NCI-H526 treated with DMSO at 0.1 percent for 48 hours (cell line): ENCODE measurements at places on chromosomes 3 and 15.

DNA sequence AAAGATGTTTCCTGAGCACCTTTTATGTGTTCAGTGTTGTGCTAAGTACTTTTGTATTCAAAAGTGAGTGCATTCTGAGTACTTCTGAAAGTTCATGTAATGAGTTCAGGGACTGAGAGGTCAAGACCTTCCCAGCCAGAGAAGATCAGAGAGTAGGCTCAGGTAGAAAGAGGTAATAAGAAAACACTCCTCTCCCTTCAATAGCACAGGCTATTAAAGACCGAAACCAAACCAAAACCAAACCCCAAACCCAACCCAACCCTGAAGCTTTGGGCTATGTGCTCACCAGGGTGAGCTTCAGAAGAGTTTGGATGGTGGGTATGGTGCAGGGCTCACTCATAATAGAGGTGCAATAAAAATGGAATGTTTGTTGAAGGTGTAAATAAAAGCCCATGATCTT is 76.7 kb upstream of the FAM3D start:
- no peak for DNase-seq

DNA sequence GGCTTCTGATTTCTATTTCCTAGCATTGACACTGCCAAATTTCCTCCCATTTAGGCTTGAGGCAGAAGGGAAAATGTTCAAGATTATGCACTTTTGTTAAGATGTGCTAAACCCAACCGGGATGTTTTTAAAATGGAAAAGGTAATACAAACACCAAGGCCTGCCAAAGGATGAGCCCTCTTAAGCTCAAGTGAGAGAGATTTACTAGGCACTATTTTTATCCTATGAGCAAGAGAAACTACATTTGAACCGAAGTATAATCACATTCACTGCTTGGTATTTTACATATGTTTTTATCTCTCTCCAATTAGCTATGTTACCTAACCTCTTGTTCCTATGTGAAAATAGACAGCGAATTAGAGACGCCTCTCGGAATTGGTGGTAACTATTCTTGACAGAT is 295.8 kb downstream of the GABRB3 start:
- DNase-seq = no peak

- no peak for DNase-seq
These were observed 17.1 kb downstream of the RTP4 start for GRCh38 chr3:187385296-187385695.

DNA sequence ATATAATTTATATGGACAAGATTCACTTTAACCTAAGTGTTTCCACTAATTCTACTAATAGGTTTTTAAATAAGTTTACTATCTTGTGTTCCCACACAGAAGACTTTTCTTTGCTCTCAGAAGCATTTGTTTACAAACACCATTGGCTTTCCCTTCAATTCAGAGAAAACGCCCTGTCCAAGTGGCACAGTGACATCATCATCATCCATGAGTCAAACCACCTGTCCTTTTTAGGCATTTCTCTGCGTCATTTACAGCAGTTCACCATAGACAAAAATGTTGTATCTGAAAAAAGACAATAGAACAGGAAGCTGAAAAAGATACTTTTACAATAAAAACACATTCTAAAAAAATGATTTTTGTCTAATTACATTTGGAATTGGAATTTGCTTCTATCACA is 9.3 kb upstream of the BCL2L10 start:
- no peak for DNase-seq

- no peak for DNase-seq
These were observed 29.7 kb upstream of the KLF13 start for GRCh38 chr15:31296646-31297574.

DNA sequence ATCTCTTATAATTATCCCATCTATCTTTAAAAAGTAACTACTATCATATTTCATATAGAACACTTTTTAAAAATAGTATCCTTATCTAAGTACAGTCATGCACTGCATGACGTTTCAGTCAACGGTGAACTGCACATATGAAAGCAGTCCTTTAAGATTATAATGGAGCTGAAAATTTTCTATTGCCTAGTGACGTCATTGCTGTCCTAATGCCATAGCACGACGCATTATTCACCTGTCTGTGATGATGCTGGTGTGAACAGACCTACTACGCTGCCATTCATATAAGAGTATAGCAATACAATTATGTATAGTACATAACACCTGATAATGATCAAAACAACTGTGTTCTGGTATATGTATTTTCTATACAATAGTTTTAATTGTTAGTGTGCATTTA is 225.0 kb downstream of the SOX2 start:
- DNase-seq = no peak

- no peak for DNase-seq
These were observed 507 bp upstream of the MRPL3 start for GRCh38 chr3:131503320-131503635.

GRCh38 chr3:120048355-120049041 is 45.7 kb downstream of the GSK3B start:
- no peak for DNase-seq

DNA sequence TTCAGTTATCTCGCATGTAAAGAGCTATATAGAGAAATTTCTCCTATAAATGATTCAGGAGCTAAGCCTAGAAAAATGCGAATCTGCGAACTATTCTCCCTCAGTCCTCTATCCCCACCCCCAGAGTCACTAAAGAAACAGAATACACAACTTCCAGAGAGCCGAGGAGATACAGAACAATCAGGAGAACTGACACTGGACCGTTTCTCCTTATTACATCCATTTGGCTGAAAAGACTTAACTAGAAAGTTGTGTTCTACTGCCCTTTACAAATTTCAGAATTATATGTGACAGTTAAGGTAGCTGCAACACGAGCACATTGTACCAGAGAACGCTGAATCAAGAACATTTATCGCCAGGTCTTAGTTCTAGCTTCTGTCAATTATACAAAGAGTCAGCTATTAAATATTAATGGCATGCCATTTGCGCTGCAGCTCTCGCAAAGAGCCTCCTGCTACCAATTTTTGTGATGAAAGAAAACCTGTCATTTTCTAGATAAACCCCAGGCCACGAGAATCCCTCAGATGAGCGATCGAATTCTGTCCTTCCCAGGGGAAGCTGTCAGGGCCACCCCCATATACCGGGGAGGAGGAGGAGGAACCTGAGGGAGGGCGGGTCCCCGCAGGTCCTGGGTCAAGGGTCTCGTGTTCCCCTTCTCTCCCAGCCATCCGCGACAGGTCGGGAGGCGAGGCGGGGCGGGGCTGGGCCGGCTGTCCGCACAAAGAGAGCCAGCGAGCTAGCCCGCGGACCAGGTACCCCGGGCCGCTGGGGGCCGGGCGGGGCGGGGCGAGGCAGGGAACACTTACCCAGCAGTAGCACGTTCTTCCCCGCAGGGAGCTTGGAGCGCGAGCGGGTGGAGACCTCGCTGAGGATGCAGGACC is 878 bp downstream of the DYNC1LI1 start:
- peak; percentile 48 for DNase-seq

DNA sequence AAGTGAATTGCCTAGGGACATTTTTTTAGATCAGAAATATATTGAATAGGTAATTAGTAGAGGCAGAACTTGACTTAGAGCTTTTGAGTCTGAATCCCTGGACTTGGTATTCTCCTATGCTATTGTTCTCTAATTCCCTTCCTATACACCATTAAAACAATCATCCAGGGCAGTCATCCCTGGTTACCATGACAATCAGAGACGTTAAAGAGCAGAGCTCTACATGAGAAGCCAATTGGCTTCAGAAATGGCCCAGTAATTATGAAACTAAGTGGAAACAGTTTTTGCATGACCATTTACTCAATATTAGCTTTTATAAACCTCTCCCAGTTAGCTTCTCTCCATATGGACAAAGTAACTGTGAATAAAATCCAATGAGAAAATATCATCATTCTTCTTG is 182.1 kb upstream of the TP63 start:
- DNase-seq = no peak

DNA sequence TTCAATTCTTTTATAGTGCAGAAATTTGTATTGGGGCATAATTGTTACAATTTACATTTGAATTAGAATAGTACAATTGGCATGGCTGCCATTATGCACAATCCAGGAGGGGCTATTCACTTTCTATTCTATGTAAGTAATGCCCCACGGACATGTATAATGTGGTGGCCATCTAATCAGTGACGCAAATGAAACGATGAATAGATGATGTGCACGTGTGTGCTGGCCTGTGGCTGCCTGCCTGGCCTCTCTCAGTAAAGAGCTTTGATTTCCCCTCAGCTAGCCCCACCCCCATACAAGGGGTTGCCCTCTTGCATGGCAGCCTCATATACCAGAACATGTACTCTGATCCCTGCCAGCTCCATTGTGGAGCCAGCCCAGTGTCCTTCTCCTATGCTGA is 86.5 kb downstream of the BOC start:
- no peak for DNase-seq

GRCh38 chr15:91854639-91854990 is 1.1 kb downstream of the SLCO3A1 start:
- DNase-seq = peak; percentile 56

DNA sequence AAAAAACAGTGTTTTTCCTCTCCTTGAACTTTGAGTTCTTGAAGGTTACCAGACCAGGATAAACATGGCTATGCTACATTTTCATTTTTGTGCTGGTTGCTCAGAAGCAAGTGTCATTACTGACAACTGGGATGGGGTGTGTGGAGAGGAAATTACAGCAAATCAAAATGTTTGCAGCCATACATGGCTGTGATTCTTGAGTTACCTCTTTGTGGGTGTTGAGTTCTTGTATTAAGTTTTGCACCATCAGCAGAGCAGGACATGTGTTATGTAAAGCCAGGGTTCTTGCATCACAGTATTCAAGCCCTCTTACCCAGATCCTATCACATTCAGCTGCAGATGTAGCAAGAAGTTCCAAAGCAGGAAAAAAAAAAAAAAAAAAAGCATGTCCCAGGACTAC is 53.9 kb upstream of the ATOSA start:
- no peak for DNase-seq

GRCh38 chr3:50605901-50606326 is 5.7 kb downstream of the CISH start:
- DNase-seq = no peak

GRCh38 chr3:39186692-39187151 is 5.7 kb downstream of the XIRP1 start:
- DNase-seq = no peak

DNA sequence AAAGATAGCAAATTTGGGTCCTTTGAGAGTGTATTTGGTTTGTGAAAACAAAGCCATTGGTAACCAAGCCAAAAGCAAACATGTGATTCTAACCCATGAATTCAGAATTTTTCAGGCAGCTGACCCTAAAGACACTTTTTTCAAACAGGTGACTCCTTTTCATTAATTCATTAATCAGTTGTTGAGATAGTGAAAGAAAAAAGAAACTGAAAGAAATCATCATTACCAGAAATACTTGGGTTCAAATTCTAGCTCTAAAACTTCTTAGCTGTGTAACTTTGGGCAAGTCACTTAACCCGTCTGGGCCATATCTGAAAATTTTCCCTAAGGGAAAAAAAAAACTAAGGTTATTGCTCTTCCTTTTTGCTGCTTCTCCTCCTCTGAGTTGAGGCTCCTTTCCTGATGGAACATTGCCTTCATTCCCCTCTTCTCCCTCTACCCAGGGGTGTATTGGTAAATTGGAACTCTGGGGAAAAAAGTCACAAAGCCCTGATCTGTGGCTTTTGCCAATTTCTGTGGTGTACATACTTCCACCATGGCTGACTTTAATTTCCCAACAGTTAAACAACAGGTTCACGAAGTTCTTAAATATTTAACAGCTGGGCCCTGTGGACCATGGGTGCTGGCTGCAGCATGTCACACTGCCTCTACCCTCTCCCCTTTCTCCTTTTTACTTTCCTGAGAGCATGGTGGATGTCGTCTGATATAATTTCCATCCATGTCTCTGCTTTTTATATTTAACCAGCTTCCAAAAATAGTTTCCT is 120.3 kb downstream of the ASB7 start:
- DNase-seq = no peak

DNA sequence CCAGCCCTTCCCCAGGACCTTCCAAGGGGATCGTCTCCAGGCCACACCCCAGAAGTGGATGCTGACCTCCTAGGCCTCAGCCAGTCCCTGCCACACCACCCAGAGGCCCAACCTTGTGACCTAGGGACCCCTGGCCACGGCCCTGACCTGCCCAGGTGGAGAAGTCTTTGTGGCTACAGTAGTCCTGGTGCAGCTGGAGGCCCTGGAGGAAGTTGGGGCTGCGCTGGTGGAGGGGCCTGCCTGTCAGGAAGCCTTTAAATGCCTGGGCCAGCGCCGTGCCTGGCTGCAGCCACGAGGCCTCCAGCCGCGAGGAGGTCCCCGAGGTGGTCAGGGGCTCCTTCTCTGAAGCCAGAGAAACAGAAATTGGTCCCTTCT is 23.4 kb downstream of the PLA2G4D start:
- no peak for DNase-seq

DNA sequence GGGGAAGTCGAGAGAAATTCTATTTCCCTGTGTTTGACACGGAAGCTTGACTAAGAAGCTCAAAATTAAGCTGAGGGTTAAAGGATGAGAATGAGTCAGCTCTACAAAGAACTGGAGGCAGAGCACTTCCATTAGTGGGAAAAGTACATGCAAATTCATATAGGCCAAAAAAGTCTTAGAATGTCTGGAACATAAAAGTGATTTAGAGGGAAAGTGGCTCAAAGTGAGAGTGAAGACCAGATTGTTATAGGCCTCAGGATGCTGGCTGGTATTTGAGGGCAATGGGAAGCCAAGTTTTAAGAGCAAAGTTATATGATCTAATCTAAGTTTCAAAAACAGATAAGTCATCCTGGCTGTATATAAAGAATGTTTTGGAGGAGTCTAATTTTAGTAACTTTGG is 857.3 kb downstream of the NAALADL2 start:
- DNase-seq = no peak

DNA sequence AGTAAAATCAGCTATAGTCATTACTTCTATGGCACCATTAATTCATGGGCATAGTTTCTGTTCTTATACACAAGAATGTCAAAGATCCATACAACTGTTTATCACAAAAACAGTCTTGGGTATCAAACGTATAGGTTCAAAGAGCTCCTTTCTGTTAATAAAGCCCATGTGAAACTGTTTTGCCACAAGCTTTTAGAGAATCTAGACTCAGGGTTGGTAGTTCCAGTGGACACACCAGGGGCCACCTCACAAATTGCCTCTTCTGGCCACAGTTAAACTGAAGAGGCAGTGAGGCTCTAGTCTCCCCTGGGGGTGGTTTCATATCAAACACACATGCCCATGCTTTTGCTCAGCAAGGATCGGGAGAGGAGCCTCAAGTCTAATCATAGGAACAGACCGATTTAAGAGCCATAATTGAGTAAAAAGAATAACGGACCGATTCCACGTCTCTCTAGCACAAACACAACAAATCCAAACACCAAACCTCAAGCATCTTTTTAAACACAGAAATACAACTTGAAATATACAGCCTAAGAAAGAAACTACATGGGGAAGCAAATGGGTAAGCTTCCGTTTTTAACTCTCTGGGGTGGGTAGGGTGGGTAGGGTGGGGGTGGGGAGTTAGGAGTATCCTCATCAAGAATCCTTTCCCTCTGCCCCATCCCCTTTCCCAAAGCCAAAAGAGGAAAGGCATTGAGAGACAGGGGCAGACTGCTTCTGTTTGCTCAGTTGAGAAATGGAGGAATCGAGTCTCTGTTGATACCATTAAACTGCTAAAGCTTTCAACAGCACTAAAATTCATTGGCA is 443.3 kb downstream of the MAGI1 start:
- peak; percentile 25 for DNase-seq
